Muscle of back (tissue), 13 donors: ENCODE measurements at places on chromosomes 11 and 22. TPM values are rescaled to one million over a fixed set of nuclear protein-coding genes. Genes with fewer than 3 reads are reported as not detected.

TMEM135 gene
- 16.6 TPM for polyA plus RNA-seq

RPL27A gene
- 3,212 TPM for polyA plus RNA-seq

MS4A15 gene
- 0.09 TPM for polyA plus RNA-seq

SCT gene
- polyA plus RNA-seq = 69.3 TPM

KCNQ1OT1 gene
- 0.67 TPM for polyA plus RNA-seq

MS4A7 gene
- 5.6 TPM for polyA plus RNA-seq

TIMM8B gene
- 59.0 TPM for polyA plus RNA-seq

PKP3 gene
- 9.7 TPM for polyA plus RNA-seq

KCNJ11 gene
- 15.0 TPM for polyA plus RNA-seq

- no peak for DNase-seq
Observed at GRCh38 chr22:47168900-47169800, 406.7 kb downstream of the TBC1D22A start.

- DNase-seq = no peak
Observed at GRCh38 chr22:50221410-50222300, 20.8 kb downstream of the SELENOO start.

GRCh38 chr22:46758867-46759290 lies 3.6 kb upstream of the TBC1D22A start:
- no peak for DNase-seq

DNA sequence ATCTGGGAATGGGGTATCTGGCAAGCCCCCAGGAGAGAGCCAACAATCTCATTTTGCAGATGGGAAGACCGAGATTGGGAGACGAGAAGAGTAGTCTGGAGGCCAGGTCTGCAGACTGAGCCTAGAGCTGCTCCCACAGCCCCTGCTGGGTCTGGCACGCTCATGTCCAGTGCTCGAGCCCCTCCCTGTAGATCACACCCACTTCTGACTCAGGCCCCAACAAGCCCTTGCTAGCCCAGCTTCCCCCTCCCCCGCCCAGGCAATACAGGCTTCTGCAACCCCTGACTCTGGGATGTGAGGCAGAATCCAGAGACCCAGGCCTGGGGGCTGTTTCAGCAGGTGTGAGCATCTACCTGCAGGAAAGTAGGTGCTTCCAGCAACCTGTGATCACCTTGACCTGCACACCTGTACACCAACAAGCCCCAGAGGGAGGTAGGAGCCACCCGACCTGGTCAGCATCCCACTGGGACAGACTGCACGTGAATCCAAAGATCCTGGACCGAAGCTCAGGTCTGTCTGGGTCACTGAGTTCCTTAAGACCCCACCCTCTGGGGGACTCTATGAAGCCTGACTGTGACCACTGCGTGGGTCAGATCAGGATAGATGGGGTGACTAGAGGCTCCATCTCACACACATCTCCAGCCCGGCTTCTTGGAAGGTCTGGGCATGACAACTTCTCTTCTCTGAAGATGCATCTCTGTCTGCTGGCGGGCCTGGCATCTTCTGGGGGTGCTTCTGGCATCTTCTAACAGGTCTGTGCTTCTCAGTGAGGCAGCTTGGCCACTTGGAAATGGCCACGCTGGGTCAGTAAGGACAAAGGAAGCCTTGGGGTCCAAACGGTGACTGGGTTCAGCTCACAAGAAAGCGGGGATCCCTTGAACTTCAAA lies 29.3 kb downstream of the LINC01488 start:
- DNase-seq = no peak

DNA sequence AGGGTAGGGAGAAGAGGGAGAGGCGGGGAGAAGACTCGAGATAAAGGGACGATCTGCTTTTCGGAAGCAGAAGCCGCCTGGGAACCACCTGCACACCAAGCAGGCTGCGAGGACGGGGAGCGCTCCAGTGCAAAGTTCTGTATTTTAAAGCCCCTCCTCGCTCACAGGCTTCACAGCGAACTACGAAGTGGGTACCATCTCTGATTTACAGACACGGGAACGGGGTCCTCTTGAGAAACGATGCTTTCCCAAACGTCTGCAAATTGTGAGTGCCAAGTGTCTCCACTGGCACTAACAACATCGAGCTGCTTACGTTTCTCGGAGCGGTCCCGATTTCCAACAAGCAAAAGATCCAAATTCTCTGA lies 700 bp upstream of the STX3 start:
- no peak for DNase-seq

DNA sequence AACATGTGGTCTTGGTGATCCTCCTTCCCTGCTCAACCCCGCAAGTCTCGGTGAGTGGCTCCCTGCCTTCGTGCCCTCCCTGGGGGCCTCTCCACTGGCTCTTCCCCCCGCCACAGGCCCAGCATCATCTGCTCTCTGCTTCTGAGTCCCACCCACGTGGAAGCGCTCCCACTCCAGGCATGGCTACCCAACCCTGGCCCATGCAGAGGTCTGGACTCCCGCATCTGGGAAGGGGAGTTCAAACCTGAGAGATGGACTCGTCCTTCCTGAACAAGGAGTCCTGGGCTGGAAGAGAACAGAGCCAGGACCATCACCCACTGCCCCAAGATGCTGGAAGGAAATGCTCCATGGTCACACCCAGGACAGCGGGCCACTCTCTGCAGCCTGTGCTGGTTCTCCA lies 90.8 kb downstream of the DHCR7 start:
- DNase-seq = no peak

DNA sequence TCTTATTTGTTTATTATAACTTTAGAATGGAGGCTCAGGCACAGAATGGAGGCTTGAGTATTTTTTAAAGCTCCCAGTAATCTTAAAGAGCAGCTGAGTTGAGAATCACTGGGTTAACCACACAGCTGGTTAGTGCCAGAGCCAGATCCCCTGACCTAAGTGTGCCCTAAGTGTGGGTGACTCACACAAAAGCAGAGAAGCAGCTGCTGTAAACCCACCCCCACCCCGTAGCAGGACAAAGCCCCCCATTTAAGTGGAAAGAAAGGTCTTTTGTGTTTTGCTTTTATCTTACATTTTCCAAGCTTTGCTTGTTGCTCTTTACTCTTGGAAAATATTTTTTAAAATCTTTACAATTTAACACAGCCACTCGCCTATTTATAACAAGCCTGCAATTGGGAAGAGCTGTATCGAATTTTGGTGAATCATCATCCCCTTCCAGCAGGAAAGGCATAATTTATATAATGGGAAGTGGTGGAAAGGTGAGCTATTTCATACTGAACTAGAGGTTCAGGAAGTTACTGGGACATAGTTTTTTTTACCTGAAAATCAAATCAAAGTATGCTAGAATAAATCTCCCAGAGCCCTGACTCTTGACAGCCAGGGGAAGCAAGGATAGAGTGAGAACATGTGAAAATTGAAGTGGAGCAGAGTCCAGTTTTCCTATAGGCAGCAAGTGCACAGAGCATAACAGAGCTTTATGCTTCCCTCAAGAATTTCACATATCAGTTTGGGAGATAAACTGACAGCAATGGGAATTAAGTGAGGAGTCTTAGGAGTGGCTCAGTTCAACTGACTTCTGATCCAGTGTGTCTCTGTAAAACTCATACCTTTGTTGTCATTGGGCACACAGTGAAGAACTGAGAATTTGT lies 405.7 kb downstream of the AASDHPPT start:
- DNase-seq = peak; percentile 32

DNA sequence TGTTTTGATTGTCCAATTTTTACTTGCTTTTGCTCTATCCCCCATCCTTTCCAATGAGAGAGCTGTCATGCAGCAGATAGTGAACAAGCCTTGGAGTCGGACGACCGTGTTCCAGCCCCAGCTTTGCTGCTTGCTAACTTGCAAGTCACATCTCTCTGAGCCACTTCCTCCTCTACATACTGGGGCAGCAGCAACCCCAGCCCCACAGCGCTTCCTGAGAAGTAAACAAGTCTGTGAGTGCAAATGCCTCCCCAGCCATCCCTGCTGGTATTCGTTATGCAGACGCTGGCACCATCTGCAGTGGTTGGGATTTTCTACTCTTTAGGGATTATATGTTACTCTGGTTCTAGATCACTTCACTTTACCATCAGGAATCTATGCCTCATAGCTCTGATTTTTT lies 35.0 kb downstream of the TPBGL start:
- peak; percentile 45 for DNase-seq

GRCh38 chr22:25551396-25551795 lies 13.1 kb upstream of the GRK3 start:
- DNase-seq = no peak

- no peak for DNase-seq
Observed at GRCh38 chr11:20351751-20352262, 11.7 kb upstream of the HTATIP2 start.

GRCh38 chr11:129075757-129076156 lies 116.4 kb downstream of the ARHGAP32 start:
- no peak for DNase-seq

- no peak for DNase-seq
Observed at GRCh38 chr11:112118176-112118575, 31.5 kb downstream of the SDHD start.

- no peak for DNase-seq
Observed at GRCh38 chr11:70786021-70786665, 387.8 kb downstream of the CTTN start.

DNA sequence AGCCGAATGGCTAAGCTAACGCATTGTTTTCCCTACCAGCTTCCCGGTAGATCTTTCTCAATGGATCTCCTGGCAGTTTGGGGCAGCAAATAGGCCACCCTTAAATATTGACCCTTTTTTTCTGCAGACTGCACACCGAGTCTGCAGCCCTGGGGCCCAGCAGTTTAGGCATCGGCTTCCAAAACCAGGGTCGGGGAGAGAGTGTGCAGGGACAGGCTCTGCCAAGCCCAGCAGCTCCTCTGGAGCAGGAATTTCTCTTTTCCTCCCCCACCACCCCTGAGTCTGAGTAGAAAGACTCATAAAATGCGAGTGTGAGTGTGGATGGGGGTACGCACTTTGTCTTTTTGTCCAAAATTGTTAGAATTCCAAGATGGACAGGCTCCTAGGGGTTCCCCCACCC lies 113.2 kb downstream of the FEZ1 start:
- no peak for DNase-seq

- peak; percentile 24 for DNase-seq
Observed at GRCh38 chr22:28942801-28943500, 59.6 kb downstream of the ZNRF3 start.

- DNase-seq = no peak
Observed at GRCh38 chr11:99865951-99866350, 821.1 kb upstream of the ARHGAP42 start.

DNA sequence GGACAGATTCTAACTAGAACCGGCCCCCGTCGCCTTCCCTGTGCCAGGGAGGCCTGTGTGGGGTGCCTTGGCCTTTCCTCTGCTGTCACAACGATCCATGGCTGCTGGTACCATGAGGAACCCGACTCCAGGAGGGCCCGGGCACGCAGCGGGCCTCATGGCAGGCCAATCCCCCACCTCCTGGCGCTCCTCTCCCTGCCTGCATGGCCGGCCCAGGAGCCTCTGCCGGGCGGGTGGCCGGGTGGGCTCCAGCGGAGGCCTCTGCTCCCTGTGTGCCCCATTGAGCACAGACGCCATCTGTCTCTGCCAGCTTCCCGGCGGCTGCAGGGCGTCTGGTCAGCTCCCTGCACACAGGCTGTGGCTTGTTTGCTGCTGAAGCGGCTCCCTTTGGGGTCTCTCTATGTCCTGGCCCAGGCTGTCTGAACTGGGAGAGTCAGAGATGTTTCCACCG lies 86.5 kb downstream of the MYEOV start:
- DNase-seq = no peak

DNA sequence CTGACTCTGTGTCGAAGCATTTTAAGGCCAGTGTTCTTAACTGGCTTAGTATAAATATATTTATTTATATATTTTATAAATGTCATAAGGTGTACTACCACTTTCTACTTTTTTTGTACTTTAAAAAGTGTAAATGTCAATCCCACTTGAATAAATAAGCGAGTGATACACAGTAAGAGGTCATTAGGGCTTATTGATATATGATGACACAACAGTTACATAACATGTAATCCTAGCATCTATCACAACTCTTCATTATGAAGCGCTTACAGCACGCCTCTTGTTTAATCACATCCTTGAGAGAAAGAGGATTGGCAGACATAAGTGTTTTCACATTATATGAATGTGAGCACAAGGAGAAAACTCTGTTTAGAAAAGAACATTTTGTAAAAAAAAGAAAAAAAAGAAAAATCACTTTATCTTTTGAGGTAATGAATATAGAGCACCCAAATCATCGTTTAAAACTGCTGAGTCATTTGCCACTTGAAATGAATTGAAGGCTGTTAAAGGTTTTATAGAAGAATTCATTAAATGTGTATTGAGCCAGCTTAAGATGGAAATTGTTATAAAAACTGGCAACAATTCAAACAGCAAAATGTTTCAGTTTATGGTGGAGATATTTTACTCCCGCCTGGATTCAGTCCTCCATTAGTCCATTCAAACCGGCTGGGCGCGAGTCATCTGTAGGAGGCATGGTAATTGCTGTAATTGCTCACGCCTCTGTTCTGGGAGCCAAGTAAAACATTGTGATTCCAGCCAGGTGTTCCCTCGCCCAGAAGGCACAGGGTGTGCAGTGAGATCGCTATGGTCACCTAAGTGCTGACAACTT lies 627.3 kb upstream of the KIRREL3 start:
- peak; percentile 3 for DNase-seq

DNA sequence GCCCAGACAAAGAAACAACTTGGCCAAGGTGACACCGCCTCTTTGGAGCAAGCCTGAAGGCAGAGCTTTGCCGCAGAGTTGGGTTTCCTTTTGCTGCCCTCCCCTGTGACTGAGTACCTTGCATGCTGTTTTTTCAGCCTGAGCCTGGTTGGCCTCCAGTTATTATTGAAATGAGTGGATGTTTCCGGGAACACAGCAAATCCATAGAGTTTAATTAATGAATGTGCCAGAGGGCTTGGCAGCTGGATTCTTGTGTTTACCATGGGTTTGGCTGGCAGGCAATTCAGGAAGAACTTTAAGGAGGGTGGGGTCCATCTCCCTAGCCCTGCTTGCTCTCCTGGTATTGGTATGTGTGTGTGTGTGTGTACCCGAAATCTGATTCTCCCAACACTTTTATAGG lies 65.6 kb upstream of the CRYBB3 start:
- DNase-seq = no peak

GRCh38 chr11:107787733-107788132 lies 70.9 kb downstream of the SLC35F2 start:
- DNase-seq = no peak

DNA sequence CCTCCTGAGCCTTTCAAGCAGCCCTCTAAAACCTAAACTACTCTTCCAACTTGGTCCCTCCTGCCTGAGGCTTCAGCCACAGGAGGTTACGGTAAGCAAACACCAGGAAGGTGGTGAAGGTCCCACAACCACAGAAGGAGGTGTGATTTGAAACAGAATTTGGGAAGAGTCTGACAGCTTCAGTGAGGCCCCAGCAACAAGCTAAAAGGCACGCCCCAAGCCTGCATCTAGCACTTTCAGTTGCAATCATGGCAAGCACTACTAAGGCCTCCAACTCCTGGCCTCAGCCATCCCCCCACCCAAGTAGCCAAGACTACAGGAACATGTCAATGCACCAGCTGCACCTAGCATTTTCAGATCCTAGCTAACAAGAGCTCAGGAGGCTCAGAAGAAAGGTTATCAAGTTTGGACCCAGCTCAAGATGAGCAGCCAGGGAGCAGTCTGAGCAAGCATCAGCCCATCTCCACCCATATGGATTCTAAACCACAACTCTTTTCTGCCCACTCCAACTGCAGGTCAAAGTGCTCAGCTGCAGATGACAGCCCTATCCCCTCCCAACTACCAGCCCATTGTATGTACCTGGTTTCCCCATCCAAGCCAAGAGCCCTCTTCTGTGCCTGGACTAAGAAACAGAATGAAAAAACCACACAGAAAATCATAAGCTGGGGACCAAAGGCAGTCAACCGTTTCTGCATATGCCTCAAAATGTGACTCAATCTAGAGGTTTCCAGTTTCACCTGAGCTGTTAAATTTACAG lies 10.4 kb upstream of the AHNAK start:
- DNase-seq = no peak
